ENCODE measurements at places on chromosomes 1 and 21.

GRCh38 chr1:242467556-242468145 lies 56.8 kb downstream of the PLD5 start:
- DNase-seq = no peak

DNA sequence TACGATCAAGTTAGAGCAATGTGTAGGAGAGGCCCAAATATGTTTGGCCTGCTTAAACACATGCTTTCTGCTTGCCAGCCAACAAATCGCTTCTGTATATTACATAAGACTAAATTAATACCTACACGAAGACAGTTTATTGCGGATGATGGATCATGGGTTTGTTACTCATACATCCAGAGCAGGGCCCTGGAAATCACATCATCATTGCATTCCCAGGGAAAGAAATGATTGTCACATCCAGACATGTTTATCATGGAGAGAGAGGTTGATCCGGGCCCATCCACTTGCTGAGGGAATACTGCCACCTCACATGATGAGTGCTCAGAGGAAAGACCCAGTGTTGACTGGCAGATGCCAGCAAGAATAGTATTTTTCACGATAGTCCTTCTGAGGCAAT lies 282.6 kb downstream of the NUF2 start:
- no peak for DNase-seq

GRCh38 chr1:11328444-11328843 lies 55.4 kb downstream of the UBIAD1 start:
- DNase-seq = no peak

GRCh38 chr1:220711056-220711809 lies 21.1 kb downstream of the C1orf115 start:
- no peak for DNase-seq

- no peak for DNase-seq
These were observed 31.8 kb upstream of the ANGPTL7 start for GRCh38 chr1:11157394-11157793.

GRCh38 chr1:11929849-11930248 lies 3.6 kb upstream of the KIAA2013 start:
- DNase-seq = no peak

- DNase-seq = no peak
These were observed 319.4 kb downstream of the TGFB2 start for GRCh38 chr1:218664385-218665170.

DNA sequence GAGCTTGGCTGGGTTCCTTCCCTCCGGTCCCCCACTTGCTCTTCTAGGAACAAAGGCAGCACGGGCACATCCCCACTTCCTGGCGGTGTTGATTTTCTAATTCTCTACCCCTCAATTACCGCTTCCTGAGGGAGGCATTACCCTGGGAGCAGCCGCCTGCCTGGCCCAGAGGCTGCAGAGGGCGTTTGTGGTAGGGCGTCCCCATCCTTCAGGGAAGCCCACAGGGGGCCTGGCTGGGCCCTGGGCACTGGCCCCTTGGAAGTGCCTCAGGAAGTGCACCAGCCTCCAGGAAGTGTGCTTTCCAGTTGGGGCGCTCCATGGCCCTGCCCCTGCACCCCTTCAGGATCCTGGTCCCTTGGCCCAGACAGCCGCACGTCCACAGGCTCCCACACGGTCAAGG lies 42.1 kb upstream of the CASZ1 start:
- no peak for DNase-seq
